ENCODE measurements at places on chromosomes 7 and 10.

GRCh38 chr7:112081778-112082177, 124.4 kb downstream of the DOCK4 start:
- DNase-seq: no peak

DNA sequence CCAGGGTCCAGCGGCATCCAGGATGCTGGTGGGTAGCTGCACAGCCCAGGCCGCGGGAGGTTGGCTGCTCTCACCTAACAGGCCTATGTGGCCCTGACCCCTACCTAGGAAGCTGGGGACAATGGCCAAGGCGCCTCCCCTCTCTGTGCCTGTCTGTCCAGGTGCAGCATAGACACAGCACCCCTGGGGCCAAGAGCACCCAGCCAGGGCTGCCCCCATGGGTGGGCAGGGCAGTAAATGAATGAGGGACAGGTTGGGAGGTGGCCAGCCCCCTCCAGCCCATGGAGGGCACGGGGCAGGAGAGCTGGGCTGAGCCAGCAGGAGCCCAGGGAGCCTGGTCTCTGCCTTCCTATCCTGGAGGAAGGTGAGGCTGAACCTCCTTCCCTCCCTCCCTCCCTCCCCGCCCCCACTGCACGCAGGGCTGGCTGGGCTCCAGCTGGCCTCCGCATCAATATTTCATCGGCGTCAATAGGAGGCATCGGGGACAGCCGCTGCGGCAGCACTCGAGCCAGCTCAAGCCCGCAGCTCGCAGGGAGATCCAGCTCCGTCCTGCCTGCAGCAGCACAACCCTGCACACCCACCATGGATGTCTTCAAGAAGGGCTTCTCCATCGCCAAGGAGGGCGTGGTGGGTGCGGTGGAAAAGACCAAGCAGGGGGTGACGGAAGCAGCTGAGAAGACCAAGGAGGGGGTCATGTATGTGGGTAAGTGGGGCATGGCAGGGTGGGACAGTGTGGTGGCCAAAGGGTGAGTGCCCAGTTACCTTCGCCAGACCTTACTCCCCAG, at the start of gene SNCG:
SNCG (plus strand) TSS at position 484 of the 785 bp plus-strand sequence; CDS start at position 583, 99 bp downstream.
- DNase-seq: no peak

DNA sequence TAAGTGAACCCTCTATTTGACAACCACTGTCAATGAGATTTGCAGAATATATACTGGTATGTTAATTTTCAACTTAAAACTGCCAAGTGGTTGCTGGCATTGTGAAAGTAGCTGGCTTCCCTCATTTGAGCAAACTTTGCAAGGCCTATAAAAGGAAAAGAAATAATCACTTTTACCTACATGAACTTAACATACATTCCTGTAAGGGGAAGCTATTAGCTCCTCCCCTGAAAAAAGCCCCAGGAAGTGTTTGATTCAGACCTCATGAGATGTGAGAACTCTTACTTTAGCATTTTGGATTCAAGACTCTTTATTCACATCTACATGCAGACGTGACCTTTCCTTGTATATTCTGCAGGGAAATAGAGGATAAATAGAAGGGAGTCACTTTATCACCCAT, 175.6 kb downstream of the OTUD1 start:
- DNase-seq: no peak

DNA sequence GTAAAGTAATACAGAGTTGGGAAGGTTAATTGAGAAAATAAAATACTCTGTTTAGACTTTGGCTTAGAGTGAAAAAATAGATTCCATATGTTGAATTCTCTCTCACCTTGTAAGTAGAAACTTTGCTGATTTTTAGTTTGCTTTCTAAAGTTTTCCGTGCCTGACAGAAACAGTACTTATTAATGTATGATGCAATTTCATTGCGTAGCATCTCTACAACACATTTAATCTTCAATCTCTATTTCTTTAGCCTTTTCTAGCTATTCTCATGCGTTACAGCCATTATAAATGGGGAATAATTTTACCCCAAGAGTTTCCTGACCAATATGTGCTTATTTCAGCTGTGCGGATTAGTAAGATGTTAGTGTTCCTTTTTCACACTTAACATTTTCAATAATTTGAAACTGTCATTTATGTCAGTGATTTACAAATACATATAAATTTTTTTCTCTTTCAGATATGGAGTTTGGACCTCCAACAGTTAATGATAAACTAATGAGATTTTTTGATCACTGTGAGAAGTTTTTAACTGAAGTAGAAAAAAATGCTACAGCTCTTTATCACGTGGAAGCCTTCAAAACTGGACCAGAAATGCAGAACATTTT, 3.3 kb downstream of the MINPP1 start:
- DNase-seq: no peak

DNA sequence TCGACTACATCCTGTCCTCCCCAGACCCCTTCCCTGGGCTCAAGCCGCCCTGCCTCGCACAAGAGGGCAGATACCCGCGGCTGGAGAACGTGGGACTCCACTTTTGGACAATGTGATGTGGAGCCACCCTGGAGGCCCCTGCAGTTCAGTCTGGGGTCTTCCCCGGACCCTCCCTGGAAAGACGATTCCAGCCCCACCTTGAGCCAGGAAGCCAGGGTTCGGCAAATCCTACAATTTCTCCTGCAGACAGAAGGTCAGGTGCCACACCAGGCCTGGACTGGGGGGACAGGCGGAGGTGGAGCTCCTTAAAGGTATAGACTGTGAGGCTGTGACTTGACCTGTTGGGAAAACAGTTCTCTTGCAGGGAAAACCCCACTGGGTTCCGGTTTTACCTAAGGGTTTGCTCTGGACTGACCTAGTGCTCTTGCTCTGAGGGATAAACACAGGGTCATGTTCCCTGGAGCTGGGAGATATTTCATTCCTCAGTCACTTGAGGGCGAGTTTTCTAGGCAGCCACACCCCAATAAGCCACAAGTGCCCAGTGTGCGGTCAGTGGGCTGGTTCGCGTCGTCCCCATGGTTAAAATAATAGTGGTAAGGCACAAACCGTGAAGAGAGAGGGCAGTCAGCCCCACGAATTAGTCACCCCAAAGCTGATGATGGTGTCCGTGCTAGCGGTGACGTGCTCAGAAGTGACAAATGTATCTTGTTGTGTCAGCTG, 1.6 kb downstream of the FOXL3 start:
- DNase-seq: no peak

DNA sequence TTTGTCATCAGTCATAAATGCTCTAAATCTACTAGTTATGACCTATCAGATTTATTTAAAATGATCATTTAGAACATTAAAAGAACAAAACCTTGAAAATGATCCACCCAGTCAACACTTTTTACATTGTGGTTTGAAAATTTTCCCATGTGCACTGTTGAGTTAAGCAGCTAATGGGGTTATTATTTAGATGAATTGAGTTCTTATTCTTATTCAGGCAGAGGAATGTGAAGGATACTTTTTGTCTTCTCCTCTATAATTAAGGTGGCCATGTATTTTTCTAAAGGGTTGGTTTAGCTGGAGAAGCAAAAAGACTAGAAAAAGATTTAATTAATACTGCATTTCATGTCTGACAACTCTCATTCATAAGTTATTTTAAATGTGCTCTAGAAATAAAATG, 74.9 kb upstream of the FEZF1 start:
- DNase-seq: no peak

- no peak for DNase-seq
Observed at GRCh38 chr7:92496876-92497275, 19.1 kb upstream of the ERVW-1 start.

GRCh38 chr10:16644146-16644545, 122.5 kb upstream of the C1QL3 start:
- no peak for DNase-seq
